SK-N-SH treated with all-trans-retinoic acid at 6 μM for 48 hours (cell line): ENCODE measurements at places on chromosomes 3 and 15.

GRCh38 chr3:27253831-27254230 lies 115.4 kb downstream of the NEK10 start:
- peak; percentile 99 for ATAC-seq

GRCh38 chr3:117632191-117632590 lies 922.6 kb downstream of the TUSC7 start:
- no peak for ATAC-seq

DNA sequence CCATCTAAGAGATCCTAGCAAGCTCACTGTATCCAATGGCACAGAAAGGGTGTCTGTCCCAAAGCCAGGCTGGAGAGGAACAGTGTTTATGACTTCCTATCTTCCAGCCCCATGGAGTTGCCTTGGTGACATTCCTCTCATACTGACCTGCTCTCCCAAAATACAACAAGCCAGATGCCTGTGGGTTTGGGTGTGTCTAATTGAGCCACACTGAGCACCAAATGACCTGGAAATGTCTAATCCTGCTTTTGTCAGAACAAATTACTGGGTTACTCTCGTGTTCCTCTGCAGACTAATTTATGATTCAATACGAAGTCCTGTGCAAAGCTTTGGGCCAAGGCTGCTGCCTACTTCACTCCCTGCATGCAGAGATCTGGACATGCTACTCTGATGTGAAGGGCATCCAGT lies 98.1 kb upstream of the STRIT1 start:
- peak; percentile 92 for ATAC-seq

GRCh38 chr3:141114816-141115460 lies 63.8 kb downstream of the SPSB4 start:
- ATAC-seq, result peak; percentile 54; the same call in 1 of the 3 replicates

DNA sequence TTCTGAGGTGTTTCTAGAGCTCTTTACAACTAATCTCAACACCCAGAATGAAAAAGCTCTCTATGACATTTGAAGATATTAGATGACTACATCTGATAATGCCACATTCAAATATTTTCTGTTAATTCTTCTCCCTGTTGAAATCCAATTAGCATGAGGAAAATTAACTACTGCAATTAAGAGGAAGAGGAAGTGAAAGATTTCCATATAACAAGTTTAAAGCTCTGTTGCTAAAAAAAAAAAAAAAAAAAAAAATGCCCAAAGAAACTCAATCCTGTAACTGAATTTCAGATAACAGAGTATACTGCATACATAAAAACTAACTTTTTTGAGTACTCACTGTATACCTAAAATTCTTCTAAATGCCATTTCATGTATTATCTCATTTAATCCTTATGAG lies 109.8 kb downstream of the TNIK start:
- ATAC-seq, result no peak

DNA sequence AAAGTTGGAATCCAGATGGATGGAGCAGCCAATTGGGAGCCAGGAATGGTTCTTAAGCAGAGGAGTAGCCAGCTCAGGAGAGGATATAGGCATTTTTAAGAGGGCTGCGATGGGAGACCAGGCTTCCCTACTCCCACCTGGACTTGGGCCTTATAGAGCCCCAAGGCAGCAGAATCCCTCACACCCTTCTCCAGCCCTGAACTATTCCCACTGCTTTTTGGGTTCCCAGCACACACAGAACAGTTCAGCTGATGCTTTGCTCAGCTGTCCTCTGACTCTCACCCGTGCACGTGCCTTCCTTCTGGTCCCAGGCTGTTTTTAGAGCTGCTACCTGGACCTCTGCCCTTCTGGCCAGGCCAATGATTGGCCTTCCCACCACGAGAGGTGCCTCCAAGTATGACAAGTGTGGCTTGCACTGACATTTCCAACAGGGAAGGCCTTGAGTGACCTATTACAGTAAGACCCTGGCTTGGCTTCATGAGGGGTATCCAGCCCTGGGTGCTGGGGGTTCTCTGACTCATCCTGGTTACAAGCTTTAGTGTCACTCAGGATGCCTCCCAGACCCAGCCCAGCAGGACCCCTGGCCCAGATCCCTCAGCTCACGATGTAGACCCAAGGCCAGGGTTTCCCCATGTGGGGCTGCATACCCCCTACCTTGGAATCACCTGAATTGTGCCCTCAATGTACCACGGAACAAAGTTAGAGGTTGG lies 25.2 kb downstream of the NOX5 start:
- ATAC-seq, result no peak

- no peak for ATAC-seq
These were observed 31.2 kb downstream of the H1-8 start for GRCh38 chr3:129574206-129574605.

DNA sequence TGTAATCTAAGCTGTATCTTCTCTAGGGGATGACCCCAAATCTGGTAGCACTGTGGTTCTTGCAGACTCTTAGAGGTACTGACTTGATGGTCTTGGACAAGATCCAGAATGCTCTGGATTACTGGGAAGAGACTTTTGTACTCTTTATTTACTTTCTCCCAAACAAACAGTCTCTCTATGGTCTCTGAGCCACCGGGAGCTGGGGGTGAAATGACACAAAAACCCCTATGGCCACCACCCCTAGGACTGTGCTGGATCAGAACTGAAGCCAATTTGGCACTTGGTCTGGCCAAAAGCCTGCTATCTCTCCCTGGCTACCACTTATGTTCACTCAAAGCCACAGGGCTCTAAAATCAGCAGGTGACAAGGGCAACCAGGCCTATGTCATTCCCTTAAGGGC lies 50.2 kb upstream of the SI start:
- no peak for ATAC-seq

DNA sequence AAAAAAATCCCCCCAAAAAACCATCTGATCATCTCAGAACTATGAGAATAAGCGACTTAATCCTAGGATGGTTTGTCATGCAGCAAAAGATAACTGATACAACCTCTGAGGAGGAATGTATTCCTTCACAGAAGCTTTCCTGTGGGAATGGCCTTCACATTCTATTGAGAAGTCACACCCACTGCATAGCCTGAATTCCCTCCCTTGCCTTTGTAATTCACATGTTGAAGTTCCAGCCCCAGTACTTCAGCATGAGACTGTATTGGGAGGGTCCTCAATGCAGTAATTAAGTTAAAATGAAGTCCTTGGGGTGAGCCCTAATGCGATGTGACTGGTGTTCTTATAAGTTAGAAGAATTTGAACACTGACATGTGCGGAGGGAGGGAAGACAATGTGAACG lies 395.2 kb downstream of the TUSC7 start:
- ATAC-seq, result peak; percentile 20

GRCh38 chr3:34263101-34263621 lies 464.7 kb downstream of the PDCD6IP start:
- no peak for ATAC-seq

DNA sequence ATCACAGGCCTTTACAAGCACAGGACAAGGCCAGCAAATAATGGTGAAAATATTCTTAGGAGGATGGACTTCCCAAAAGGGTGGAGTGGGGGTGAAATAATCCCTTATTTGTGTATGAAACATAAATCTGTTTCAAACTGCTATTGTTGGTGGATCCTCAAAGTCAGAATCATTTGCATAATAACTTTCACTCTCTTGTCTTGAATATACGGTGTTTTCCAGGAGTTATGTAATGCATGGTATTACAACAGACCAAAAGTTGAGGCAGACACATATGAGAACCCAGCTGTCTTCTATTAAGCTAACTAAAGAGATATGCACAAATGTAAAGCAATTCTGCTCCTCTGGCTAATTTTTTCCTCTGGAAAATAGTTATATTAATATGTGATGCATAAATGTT lies 57.7 kb downstream of the PRTG start:
- ATAC-seq, result no peak

DNA sequence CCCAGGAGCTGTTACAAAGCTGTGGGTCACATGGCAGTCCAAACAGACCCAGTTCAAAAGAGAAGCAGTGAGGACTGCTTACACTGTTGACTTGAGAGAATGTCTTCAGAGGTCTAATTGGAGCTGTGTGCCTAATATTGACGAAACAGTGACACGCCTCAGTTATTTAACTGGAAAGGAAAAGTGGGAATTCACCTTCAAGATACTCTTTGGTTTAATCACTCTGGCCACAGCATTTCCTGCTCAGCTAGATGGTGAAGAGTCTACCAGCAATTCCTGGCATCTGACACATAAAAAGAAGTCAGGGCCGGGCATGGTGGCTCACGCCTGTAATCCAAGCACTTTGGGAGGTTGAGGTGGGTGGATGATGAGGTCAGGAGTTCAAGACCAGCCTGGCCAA lies 326.4 kb downstream of the SV2B start:
- no peak for ATAC-seq

GRCh38 chr3:51799879-51800749 lies 21.1 kb upstream of the IQCF6 start:
- ATAC-seq, result peak; percentile 85

DNA sequence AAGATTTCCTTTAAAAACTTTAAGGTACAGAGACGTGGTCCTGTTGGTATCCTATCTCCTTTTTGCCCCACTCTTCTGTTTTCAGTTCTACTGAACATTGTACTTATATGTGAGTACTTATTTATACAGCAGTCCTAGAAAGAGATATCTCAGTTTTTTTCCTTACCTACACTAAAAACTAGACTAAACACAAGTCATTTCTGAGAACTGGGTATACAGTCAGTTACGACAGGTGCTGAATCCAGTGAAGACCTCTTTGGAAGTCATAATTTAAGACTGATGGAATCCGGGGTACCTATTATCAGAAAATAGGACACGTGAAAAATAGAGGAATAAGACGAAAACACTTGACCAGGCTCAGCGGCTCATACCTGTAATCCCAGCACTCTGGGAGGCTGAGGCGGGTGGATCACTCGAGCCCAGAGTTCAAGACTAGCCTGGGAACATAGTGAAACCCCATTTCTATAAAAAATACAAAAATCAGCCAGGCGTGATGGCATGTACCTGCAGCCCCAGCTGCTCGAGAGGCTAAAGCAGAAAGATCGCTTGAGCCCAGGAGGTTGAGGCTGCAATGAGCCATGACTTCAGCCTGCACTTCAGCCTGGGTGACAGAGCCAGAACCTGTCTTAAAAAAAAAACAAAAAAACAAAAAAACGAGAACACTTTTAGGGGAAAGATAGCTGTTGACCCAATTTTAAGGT lies 76.3 kb downstream of the KLHL25 start:
- no peak for ATAC-seq

DNA sequence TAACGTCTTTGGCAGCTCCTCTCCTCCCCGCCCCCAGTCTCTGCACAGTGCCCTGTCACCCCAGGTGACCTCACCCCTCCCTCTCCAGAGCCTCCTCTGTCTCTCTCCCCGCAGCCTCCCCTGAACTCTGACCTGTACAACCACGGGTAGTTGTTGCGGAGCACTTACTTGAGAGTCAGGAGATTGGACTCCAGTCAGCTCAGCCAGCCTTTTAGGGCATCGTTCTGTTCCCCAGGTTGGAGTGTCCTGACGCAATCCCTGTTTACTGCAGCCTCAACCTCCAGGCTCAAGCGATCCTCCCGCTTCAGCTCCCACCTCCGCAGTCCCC lies 177.7 kb downstream of the UACA start:
- no peak for ATAC-seq

- ATAC-seq, result no peak
These were observed 284.5 kb upstream of the DNAJC19 start for GRCh38 chr3:181274025-181274424.

GRCh38 chr3:9503283-9503682 lies 50.3 kb downstream of the LHFPL4 start:
- peak; percentile 69 for ATAC-seq

DNA sequence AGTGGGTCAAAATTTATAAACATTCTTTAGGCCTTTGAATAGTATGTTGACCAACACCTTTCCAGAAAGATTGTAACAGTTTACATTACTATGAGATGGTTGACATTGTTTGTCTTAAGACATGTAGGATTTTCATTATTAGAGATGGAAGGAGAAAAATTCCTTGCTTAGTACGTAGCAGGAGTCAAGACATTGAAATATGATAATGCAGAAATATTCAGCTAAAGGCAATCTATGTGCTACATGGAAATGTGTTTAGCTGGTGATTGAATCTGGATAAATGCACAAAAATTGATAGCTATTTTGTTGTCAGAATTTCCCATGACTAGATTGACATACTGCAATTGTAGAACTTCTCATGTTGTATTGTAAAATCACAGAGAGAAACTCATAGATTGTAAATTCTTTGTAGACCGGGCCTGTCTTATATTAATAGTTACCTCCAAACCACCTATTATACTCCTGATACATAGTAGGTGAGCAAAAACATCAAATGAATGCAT lies 370.4 kb upstream of the CBLB start:
- ATAC-seq, result no peak

DNA sequence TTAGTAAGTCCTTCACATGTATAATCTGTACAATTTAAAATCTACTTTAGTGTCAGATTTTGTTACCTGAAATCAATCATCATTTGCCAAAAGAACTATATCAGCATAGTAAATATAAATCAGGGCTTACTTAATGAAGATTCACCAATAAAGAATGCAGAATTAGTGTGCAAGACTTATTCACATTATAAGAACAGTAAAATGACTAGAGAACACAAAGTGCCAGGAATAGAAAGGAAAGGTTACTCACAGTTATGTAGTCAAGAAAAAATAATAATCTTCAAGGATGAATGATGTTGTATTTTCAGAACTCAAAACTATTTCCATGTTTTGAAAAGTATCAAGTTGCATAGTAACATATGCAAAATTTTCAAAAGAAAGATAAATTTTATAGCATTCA lies 891.9 kb downstream of the ROBO1 start:
- no peak for ATAC-seq

GRCh38 chr3:72116226-72116625 lies 331.3 kb upstream of the PROK2 start:
- ATAC-seq, result no peak

- peak; percentile 97 for ATAC-seq
These were observed 41.2 kb downstream of the CCDC12 start for GRCh38 chr3:46935168-46935858.

GRCh38 chr15:67838789-67839332 lies 984 bp downstream of the RNU6-1 start:
- ATAC-seq, result peak; percentile 6; the same call in 1 of the 3 replicates

DNA sequence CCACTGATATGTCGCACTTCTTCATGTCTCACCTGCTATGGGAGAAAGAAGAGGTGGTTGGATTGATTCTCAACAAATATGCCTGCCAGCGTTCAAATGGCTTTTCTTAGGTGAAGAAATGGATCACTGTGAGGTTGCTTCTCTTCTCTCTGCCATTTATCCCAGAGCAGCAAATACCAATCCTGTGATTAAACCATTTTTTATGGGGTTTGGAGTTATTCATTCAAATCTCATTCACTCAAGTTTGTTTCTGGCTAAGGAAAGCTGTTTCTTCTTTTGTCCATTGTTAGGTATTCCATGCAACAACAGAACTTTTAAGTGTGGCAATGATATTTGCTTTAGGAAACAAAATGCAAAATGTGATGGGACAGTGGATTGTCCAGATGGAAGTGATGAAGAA lies 12.2 kb upstream of the C3orf52 start:
- ATAC-seq, result no peak

DNA sequence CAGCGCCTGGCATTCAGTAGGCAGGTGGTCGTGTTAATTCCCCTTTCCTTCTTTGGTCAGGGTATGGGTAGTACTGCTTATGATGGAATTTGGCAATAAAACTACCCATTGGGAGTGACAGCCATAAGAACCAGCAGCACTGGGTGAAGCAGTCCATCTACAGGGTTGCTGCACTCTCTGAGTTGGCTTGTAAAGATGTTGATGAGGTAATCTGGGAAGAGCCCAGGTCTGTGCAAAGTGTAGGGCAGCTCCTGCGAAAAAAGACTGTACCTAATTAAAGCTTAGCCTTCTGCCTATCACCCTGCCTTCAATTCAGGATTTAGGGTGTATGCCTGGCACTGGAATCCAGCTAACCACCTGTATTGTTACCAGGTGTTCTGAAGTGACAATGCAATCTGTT lies 4.7 kb upstream of the FETUB start:
- ATAC-seq, result no peak

- ATAC-seq, result no peak
These were observed 171.7 kb downstream of the TLE3 start for GRCh38 chr15:69926006-69926405.

GRCh38 chr15:99564221-99565048 lies 1.3 kb upstream of the MEF2A start:
- no peak for ATAC-seq
